NCI-H2029 (cell line): ENCODE measurements at places on chromosomes 7 and 10.

DNA sequence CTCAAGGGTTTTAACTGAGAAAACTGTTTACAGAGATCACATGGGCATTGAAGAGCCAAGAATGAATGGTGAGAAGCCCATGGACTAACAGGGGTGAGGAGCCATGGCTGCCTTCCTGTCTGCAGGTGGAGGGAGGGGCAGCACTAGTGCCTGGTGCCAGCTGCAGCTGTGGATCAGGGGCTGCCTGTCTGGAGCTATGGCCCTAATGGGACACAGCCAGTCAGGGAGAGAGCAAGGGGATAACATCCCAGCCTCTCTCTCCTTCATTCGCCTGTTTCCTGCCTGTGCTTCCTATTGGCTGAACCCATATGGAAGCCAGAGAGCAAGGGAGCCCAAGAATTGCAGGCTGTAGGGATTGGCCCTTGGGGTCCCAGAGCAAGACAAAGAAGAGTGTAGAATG, 125.8 kb upstream of the GAD2 start:
- DNase-seq = no peak

DNA sequence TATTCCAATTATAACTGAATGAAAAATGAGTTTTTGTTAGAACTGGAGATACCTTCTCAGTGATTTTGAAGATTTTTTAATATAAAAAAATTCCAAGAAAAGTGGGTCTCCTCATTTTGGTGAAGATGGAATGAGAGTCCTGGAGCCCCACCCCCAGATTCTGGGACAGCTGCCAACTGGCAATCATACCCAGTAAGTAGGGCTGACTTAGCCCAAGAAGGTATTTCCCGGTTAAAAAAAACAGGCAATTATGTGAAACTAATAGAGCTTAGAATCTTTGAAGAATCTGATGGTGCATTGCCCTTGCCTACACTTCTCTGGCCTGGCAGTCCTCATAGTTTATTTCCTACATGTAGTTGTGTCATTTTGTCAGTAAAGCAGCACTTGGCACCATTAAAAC, 52.8 kb upstream of the VWDE start:
- DNase-seq = no peak

DNA sequence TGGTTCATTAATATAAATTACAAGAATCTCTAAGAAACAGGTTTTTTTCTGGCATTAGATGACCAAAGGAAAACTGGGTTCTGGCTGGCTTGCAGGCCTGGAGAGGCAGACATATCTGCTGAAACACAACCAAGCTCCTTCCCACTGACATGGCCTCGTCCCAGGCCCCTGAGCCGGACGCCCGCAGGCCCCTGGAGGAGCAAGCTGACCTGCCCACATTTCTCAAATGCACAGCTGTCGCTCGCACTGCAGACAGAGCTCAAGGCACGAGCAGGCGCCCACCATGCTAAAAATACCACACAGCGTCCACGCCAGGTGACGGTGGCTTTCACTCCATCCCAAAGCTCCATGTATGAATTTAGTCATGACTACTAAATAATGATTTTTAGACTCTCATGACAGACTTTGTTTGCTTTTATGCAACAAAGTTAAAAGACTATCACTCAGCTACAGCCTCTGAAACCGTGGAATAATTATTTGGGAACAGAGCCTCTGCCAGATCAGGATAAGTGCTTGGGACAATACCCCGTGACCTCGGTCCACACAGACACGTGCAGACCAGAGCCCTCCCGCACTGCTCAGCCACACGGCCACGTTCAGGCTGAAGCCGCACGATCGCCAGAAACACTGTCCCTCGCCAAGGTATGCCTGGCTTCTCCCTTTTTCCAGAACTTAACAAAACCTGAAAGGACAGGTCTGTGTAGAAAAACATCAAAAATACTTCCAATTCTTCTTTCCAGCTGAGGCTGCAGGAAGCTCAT, 71.1 kb downstream of the DIP2C start:
- no peak for DNase-seq

DNA sequence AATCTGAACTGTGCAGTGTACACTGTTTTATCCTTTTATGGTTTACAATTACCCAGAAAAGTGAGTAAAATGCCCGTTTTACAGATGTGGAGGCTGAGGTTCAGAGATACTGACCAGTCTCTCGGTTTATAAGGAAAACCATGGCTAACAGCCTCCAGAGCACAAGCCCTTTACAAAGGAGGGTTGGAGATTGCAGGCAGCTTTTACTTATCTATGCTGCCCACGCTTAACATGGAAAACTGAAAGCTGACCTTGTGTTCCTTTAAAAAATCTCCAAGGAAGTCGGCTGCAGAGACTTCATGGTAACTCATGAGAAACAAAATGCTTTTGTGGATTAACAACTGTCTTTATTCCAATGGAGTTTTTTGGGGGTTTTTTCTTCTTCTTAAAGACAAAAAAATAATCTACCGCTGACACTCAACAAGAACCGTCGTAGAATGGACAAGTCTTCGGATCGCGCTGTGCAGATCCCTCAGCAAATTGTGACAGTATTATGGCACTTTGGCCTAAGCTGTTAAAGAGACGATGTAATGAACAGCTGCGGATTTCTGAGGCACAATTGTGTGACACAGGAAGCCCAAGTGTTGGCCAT, 654 bp upstream of the SLF2 start:
- DNase-seq = no peak

DNA sequence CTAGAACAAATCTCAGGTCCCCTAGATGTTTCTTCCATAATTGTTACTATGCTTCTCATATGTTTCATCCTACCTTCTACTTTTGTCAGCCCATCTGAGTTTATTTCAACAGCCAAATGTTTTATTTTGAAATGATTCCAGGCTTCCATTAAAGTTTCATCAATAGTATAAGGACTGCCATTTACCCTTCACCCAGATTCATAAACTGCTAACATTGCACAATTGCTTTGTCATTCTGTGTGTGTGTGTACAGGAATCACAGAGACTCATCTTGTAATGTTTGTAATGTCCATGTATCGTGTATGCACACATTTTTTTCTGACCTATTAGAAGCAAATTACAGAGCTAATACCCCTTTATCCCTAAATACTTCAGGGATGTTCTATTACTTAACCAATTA, 25.5 kb downstream of the MMRN2 start:
- DNase-seq = no peak

GRCh38 chr10:103633846-103634245, 140.3 kb downstream of the NEURL1 start:
- DNase-seq = no peak

- DNase-seq = no peak
Observed at GRCh38 chr10:125107965-125108580, 52.3 kb downstream of the CTBP2 start.
